ENCODE measurements at places on chromosomes 5 and 9.

GRCh38 chr9:15977438-15977837, 424.6 kb downstream of the CCDC171 start:
- DNase-seq: no peak

- DNase-seq: no peak
These were observed 34.6 kb downstream of the PLAC8L1 start for GRCh38 chr5:146070746-146071145.

DNA sequence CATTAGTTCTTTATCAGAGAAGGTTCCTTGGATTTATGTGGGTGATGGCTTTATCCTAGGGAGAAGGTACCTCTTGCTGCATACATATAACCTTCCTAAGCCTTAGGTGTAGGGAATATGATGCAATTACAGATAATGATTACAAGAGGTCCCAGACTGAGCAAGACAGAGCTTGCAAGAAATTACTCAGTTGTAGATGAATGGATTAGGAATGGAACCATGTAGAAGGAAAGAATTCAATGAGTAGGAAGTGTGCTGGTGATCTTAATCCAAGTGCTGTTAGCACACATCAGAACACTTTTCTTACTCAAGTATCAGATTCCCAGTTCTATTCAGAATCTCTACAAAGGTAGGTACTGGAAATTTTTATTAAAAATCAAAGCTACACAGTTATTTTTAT, 2.5 kb downstream of the OR13F1 start:
- no peak for DNase-seq

GRCh38 chr9:98808411-98808815, 943 bp downstream of the GALNT12 start:
- DNase-seq: no peak

DNA sequence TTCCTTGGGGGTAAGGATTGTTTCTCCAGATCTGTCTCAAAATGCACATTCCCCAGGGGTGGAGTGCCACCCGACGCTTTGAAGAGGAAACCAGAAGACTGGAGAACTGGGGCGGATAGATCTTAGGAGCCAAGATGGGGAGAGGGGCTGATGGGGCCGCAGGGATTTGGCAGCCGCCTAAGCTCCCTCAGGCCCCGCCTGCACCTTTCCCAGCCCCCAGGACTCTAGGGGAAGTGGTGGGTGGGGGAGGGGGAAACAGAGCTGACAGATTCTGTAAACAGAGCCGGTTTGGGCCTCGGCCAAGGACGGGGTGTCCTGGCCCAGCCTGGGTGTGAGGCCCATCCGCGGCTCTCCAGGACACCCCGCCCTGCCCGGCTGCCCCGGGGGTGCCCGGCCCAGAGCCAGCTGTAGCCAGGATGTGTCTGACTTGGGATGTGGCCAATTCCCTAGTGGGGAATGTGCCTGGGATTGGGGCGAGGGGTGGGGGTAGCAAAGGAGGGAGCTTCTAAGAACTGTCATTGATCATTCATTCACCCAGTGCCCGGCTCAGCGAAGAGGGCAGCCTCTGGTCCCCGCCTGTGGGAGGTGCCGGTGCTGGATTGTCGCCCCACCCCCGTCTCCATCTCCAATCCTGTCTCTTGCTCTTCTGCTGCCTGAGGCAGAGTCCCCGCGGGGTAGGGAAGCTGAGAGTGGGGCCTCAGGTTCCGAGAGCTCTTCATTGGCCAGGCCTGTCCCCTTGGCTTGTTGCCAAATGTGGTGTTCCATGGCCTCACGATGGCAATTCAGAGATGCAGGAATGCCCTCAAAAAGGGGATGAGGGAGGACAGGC, 54.8 kb upstream of the CDKN2AIPNL start:
- no peak for DNase-seq

GRCh38 chr9:98199388-98200033, 7.1 kb upstream of the CORO2A start:
- DNase-seq: no peak

- no peak for DNase-seq
These were observed 437.0 kb upstream of the TRPC7 start for GRCh38 chr5:136802383-136802782.

GRCh38 chr5:178786859-178787499, 56.5 kb upstream of the ZNF354A start:
- DNase-seq: no peak

- no peak for DNase-seq
These were observed 159.7 kb upstream of the VLDLR start for GRCh38 chr9:2461892-2462291.

GRCh38 chr5:136073714-136074529, 45.1 kb downstream of the TGFBI start:
- DNase-seq: no peak

DNA sequence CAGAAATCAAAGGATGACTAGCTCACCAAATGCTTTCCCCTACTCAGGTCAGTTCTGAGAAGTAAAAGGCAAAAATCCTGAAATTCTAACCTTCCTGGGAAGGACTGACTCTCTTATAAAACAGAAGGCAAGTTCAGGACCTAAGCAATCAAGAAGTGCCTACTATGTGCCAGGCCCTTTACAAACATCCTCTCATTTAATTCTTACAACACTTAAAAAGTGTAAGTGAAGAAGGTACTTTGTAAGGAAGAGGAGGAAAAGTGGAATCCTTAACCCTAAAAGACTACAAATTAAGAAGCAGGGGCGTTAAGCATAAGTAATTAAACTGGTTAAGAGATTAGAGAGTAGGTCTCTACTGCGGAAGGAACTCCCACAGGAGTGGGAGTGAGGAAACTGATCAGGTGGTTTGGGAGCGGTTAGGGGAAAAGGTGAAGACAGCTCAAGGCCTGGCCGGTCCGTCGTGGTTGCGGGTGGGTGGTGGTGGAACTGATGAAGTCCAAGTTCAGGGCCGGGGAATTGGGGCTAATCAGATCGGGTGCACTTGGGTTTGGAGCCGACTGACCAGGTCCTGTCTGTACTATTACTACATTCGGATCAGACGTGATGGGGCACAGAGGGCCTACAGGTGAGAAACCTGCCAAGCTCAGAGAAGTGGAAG, 839 bp downstream of the MED27 start:
- DNase-seq: no peak

DNA sequence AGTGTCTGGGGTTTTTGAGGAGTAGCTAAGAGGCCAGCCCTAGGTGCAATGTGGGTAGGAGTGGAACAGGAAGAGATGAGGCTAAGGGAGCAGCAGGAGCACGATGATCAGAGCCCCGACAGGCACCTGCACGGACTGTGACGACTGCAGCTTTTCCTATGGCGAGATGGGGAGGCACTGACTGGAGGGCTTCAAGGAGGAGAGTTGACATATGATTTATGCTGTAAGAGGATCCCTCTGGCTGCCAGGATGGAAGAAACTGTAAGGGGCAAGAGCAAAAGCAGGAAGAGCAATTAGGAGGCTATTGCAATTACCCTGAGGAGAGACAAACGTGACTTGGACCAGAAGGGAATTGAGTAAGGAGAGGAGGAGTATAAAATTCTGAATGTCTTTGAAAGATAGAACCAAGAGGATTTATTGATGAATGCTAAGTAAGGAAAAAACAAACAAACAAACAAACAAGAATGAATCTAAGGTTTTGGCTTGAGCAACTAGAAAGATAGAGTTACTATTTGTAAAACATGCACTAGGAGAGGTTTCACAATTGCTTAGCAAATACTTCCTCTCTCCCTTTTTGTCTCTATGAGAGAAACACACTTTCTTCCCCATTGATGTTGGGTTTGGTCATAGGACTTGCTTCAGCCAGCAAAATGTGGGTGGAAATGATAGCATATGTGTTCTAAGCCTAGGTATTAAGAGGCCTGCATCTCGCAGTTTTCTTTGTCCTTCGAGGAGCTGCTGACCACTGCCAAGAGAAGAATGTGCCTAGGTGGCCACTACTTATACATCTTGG, 32.9 kb downstream of the TRPC7 start:
- no peak for DNase-seq

DNA sequence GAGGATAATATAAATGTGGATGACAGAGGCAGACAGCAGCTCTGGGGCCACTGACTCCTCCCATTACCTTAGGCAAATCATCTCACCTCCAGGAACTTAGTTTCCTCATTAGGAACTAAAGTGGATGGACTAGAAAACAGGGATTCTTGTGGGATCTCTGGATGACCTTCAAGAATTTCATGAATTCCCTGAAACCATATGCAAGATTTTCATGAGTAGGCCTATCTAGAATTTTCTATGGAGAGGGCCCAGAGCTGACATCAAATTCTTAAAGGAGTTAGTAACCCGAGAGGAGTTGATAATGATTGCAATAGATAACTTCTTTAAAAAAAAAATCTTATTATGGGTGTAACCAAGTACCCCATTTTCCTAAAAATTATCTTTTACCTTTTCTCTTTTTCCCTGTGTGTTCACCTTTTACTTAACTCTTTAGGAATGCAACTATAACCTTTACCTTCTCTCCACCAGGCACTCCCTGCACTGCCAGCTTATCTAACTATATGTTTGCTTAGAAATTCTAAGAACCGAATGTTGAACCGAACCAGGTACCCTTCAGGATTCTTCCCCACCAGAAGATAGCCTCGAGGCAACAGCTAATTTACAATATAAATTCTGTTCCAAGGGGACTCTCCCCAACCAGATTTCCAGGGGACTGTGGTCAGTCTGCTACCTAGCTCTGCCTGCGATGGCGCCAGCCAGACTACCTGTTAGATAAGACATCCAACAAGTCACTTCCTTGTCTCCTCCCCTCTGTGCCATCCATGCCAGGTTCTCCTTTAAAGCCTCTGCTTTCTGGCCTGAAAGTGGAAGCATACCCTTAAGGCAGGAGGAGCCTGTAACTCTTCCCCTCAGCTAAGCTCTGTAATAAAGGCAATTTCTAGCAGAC, 86.0 kb downstream of the GCNT4 start:
- DNase-seq: no peak

- no peak for DNase-seq
These were observed 28.0 kb upstream of the TAF11L2 start for GRCh38 chr5:17470064-17470463.

GRCh38 chr5:76445063-76445462, 42.0 kb downstream of the IQGAP2 start:
- no peak for DNase-seq

GRCh38 chr9:135287627-135288026, 192.0 kb upstream of the PPP1R26 start:
- no peak for DNase-seq

GRCh38 chr9:35488566-35489312, 1.2 kb upstream of the RUSC2 start:
- no peak for DNase-seq

GRCh38 chr9:23621924-23622323, 204.1 kb downstream of the ELAVL2 start:
- no peak for DNase-seq

DNA sequence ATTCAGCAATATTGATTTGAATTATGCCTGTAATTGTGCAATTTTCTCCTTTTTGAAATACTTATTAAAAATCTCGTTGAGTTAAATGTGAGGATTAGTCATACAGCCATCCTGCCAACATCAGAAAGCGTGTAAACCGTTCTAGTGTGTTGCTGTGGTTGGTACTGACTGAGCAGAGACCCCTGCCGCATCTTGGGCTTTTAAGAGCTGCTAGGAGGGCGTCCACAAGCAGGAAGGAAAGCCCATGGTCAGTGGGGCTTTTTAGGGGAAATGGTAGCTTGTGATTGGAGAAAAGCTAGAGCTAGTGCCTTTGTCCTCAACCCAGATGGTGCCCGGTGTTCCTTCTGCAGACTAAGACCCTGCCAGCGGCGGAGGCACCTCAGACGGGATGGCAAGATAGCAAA, 1.3 kb downstream of the SDHA start:
- DNase-seq: peak; percentile 14

GRCh38 chr5:14810928-14811572, 60.5 kb downstream of the ANKH start:
- DNase-seq: no peak

DNA sequence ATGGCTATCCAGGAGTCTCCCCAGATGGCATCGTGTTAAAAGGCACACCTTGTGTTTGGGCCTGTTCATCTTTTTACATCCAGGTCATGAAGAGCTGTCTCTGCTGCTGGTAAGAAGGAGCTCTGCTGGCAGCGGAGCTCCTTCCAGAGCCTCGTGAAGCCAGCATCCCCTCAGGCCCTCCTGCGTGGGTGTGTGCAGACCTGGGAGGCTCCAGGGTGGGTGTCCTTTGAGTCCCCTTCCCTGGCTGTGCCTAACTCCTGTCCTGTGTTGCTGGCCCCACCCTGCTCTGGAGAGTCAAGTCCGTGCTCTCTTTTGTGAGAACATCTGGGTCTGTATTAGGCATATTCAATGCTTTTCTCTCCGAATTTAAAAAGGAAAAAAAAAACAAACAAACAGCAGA, 149.6 kb upstream of the IRX2 start:
- DNase-seq: no peak

GRCh38 chr5:92559331-92559730, 1021.7 kb downstream of the NR2F1-AS1 start:
- DNase-seq: no peak

DNA sequence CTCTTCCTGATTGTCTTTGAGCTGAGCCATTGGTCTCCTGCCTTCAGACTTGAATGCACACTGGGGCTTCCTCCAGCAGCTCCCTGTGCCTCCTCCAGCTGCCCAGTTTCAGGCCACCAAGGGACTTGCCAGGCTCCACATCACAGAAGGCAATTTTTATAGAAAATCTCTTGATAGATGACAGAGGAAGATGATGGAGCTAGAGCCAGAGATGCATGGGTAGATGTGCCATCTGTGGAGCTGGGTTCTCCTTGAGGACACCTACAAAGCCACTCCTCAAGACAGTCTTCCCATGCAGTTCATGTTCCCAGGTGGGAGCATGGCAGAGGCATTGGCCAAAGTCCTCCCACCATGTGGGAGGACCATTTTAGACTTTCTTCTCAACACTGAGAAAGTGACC, 239.6 kb upstream of the IRX1 start:
- DNase-seq: no peak

- DNase-seq: no peak
These were observed 218.4 kb upstream of the MVB12B start for GRCh38 chr9:126108240-126108639.

DNA sequence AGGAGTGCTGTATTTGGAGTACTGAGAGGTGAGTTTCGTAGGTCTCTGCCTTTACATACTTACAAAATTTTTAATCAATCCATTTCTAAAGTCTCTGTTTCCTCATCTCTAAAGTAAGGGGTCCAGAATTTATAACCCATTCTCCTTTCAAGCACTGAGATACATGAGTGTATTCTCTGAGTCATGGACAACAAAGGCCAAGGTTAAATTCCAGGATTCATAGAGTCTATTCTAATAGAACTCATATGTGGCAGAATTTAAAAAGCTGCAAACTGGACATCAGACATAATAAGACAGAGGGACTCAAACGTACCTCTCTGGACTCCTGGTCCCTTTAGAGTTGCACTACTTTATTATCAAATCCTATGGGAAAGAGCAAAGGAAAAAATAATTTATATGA, 112.5 kb upstream of the SLIT3 start:
- no peak for DNase-seq

DNA sequence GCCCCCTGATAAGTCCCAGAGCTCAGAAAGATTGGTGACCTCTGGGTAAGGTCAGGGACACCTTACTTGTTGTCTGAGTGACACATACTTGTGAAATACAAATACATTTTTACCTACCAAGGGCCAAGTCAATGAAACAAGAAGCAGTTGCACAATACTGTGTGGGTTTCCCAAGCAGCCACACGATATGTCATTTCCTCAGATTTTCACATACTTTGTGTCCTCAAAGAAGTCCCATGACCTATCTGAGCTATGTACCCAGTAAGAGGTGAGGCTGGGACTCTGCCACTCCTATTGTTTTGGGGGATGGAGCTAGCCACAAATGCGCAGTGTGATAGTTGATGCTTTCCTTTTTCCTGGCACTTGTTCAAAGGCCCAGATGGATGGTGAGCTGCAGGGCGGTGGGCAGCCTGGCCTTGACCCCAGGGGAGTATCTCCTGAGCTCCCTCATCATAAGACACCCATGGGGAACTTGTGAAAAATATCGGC, 4.8 kb upstream of the SLC25A51 start:
- no peak for DNase-seq

Data from stimulated activated CD8-positive, alpha-beta memory T cell treated with anti-CD3 and anti-CD28 coated beads, Interleukin-4, amount 100 ng/mL, for 4 hours (primary cell).